ENCODE measurements at places on chromosomes 6 and 20. TPM values are rescaled to one million over a fixed set of nuclear protein-coding genes. Genes with fewer than 3 reads are reported as not detected.

NOTCH4 gene
- 0.71 TPM for polyA plus RNA-seq

CFB gene
- polyA plus RNA-seq, result 0.83 TPM

GSTA1 gene
- not detected for polyA plus RNA-seq

SIRPD gene
- polyA plus RNA-seq, result not detected

LAMA2 gene
- 0.45 TPM for polyA plus RNA-seq

KCNB1 gene
- polyA plus RNA-seq, result not detected

GRCh38 chr6:79902046-79902445, 45.3 kb downstream of the ELOVL4 start:
- H3K4me3 ChIP-seq, result no peak overlapping the region
- no peak overlapping the region for H3K27ac ChIP-seq
- H3K27me3 ChIP-seq, result no peaks in the 10 kb centered on the region
- DNase-seq, result no peak
- no peaks in the 10 kb centered on the region for H3K4me1 ChIP-seq

- DNase-seq, result no peak
- H3K4me3 ChIP-seq, result no peak overlapping the region
- no peaks in the 10 kb centered on the region for H3K36me3 ChIP-seq
- H3K4me1 ChIP-seq, result no peaks in the 10 kb centered on the region
- H3K27me3 ChIP-seq, result no peaks in the 10 kb centered on the region
Observed at GRCh38 chr20:50636601-50637540, 54.5 kb downstream of the RIPOR3 start.

DNA sequence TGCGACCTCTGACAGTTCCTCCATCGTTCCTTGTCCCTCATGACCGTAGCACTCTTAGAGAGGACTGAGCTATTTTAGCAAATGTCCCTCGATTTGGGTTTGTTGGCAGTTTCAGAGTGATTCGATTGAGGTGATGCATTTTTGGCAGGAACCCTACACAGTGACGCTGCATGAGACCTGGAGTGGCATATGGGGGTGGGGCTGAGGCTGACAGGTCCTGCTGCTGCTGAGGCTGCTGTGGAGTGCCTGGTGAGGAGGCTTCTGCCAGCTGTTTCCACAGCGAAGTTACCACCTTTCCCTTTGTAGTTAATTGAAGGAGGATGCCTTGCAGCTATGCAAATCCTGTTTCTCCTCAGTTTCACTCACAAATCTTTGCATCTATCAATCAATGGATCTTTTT, 19.8 kb downstream of the PXDC1 start:
- no peaks in the 10 kb centered on the region for H3K36me3 ChIP-seq
- H3K27me3 ChIP-seq, result no peaks in the 10 kb centered on the region
- no peak overlapping the region for H3K4me3 ChIP-seq
- DNase-seq, result no peak

- no peak overlapping the region for H3K27ac ChIP-seq
- H3K36me3 ChIP-seq, result no peaks in the 10 kb centered on the region
- H3K27me3 ChIP-seq, result no peaks in the 10 kb centered on the region
- no peak overlapping the region for H3K4me3 ChIP-seq
Observed at GRCh38 chr6:143647732-143648131, 30.0 kb upstream of the PHACTR2 start.

DNA sequence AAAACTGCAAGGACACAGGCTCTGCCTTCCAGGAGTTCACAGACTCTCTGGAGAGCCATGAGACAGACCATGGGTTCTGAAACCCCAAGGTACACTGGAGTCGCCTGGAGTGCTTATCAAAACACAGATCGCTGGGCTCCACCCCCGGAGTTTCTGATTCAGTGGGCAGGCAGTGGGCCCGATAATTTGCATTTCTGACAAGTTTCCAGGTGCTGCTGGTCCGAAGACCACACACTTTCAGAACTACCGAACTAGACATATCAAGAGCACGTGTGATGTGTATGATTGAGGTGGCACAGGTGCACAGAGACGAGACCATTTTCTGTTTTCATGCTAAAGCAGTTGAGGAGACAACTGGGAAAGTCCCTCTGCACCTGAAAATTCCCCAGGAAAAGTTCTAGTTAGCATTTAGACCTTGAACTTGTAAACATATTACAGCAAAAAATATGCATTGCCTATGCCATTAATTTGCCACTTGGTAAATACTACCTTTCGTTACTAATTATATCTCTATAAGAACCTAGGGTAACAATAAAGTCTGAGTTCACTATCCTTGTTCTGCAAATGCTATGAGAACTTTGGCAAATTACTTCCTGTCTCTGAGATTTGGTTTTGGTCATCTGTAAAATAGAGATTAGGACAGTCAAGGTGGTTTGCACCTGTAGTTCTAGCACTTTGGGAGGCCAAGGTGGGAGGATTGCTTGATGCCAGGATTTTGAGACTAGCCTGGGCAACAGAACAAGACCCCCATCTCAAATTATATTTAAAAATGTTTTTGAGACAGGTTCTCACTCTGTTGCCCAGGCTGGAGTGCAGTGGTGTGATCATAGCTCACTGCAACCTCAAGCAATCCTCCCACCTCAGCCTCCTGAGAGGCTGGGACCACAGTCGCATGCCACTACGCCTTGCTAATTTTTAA, 14.3 kb upstream of the PIM1 start:
- H3K27me3 ChIP-seq, result no peaks in the 10 kb centered on the region
- no peak overlapping the region for H3K4me3 ChIP-seq
- no peaks in the 10 kb centered on the region for H3K36me3 ChIP-seq
- no peak for DNase-seq

GRCh38 chr20:44496976-44497375, 21.3 kb downstream of the TTPAL start:
- no peak overlapping the region for H3K4me3 ChIP-seq
- H3K27me3 ChIP-seq, result no peaks in the 10 kb centered on the region
- peaks cover 6% of the 10 kb centered on the region for H3K4me1 ChIP-seq
- H3K27ac ChIP-seq, result no peak overlapping the region
- DNase-seq, result no peak

- H3K36me3 ChIP-seq, result no peaks in the 10 kb centered on the region
- DNase-seq, result no peak
- H3K4me3 ChIP-seq, result no peak overlapping the region
- no peak overlapping the region for H3K27ac ChIP-seq
- H3K27me3 ChIP-seq, result no peaks in the 10 kb centered on the region
- H3K4me1 ChIP-seq, result no peaks in the 10 kb centered on the region
Observed at GRCh38 chr6:78526432-78526831, 340.9 kb upstream of the IRAK1BP1 start.

GRCh38 chr20:10790013-10790412, 116.2 kb upstream of the JAG1 start:
- no peaks in the 10 kb centered on the region for H3K36me3 ChIP-seq
- no peaks in the 10 kb centered on the region for H3K27me3 ChIP-seq
- H3K4me3 ChIP-seq, result no peak overlapping the region
- no peaks in the 10 kb centered on the region for H3K4me1 ChIP-seq

- no peak overlapping the region for H3K27ac ChIP-seq
- no peaks in the 10 kb centered on the region for H3K4me1 ChIP-seq
- H3K4me3 ChIP-seq, result no peak overlapping the region
- no peak for DNase-seq
Observed at GRCh38 chr6:20159781-20160540, 52.3 kb downstream of the MBOAT1 start.

DNA sequence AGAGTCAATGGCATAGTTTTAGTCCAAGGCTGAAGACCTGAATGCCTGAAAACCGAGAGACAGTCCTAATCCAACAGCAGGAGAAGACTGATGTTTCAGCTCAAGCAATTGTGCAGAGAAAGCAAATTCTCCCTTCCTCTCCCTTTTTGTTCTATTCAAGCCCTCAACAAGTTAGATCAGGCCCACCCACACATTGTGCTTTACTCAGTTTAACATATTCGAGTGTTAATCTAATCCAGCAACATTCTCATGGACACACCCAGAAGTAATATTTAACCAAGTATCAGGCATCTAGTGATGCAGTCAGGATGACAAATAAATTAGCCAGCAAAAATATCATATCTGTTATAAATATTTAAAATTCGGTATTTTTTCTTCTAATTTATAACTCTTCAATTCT, 261.1 kb downstream of the HDGFL1 start:
- no peaks in the 10 kb centered on the region for H3K27me3 ChIP-seq
- no peak overlapping the region for H3K4me3 ChIP-seq
- no peaks in the 10 kb centered on the region for H3K4me1 ChIP-seq
- no peak overlapping the region for H3K27ac ChIP-seq
- no peaks in the 10 kb centered on the region for H3K36me3 ChIP-seq

- no peak overlapping the region for H3K4me3 ChIP-seq
- no peaks in the 10 kb centered on the region for H3K4me1 ChIP-seq
- H3K27me3 ChIP-seq, result no peaks in the 10 kb centered on the region
- no peak for DNase-seq
- H3K36me3 ChIP-seq, result no peaks in the 10 kb centered on the region
- no peak overlapping the region for H3K27ac ChIP-seq
Observed at GRCh38 chr6:11754625-11755271, 23.9 kb downstream of the ADTRP start.
